Activated naive CD4-positive, alpha-beta T cell treated with anti-CD3 and anti-CD28 coated beads, Interleukin-2, amount 50 U/mL, for 16 hours (primary cell): ENCODE measurements at places on chromosomes 13 and 19.

- no peak for DNase-seq
Observed at GRCh38 chr13:33256148-33256840, 29.3 kb downstream of the STARD13 start.

DNA sequence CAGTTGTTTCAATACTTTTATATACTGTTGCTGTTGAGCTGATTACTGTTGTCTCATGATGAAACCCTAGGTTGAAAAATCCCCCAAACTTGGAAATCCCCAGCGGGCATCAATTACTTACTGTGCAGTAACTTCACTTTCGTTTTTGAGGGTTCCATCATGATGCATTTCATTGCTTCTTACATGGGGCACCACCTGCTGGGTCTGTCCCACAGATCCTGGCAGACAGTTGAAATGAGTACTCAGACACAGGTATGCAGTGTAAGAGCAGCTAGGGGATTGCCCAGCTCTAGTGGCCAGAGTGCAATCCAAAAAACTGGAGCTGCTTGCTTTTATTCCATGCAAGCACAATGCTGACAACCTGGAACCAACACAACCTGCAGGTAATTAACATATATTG lies 132.5 kb upstream of the ZNF91 start:
- DNase-seq: no peak

DNA sequence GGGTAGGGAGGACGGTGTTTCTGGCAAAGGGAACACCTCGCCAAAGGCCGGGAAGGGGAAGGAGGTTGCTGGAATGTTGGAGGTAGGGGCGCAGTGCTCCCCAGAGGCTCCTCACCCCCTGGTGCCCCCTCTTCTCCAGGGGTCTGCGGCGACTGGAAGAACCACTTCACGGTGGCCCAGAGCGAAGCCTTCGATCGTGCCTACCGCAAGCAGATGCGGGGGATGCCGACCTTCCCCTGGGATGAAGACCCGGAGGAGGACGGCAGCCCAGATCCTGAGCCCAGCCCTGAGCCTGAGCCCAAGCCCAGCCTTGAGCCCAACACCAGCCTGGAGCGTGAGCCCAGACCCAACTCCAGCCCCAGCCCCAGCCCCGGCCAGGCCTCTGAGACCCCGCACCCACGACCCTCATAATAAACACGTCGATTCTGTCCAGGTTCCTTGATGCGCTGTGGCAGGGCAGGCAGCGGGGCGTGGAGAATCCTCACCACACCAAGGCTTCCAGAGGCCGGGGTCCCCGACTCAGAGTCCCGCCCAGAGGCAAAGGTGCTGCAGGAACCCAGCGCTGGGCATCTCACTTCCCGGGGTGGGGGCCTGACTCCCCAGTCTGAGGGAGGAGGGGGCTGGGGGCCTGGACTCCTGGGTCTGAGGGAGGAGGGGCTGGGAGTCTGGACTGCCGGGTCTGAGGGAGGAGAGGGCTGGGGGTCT lies 7.4 kb upstream of the SPACA4 start:
- no peak for DNase-seq

DNA sequence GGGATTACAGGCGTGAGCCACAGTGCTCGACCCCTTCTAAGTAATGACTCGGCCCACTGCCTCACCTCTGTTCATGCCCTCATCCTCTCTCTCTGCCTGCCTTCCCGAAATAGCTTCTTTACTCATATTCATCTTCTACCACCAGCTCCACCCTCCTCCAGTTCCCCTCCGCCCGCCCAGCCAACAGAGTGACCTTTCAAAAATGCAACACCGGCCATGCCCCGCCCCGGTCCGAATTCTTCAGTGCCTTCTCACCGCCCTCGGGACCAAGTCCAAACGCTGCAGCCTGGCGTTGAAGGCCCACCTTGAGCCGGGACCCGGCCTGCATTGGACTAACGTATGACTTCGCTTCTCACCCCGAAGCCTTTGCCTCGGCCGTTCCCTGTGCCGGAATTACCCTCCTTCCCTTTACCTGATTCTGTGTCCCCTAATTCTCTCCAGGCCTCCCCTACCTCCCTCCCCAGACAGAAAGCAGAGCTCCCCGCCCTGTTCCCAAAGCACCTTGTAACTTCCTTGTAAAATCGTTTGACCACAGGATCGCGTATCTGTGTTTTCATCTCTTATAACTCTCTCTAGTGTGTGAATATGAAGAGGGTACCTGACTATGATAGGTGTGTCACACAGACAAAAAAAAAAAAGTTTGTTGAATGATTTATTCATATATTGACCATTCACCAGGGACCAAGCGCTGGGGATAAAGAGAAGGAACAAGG lies 8.1 kb upstream of the MUC16 start:
- no peak for DNase-seq

DNA sequence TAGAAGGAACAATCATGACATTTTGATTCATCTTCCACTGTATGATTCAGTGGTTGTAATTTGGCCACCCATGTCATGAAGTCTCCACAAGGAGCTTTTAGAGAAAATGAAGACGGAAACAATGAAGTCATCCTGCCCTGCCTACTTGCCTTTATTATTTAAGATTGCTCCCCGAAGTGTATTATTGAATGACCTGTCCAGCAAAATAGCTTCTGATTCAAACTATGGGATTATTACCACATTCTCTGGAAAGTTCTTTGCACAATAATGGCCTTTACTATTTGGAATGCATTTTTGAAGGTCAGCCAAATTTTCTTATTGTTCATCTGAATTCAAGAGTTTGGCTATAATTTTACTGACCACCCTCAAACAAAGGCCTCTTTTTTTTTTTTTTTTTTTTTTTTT lies 77.8 kb upstream of the RFC3 start:
- DNase-seq: no peak

DNA sequence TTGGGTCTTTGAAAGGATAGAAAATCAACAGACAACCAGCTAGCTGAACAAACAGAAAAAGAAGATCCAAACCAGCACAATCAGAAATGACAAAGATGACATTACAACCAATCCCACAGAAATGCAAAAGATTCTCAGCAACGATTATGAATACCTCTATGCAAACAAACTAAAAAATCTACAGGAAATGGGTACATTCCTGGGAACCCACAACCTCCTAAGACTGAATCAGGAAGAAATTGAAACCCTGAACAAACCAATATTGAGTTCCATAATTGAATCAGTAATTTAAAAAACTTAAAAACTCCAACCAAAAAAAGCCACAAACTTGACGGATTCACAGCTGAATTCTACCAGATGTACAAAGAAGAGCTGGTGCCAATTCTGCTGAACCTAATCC lies 20.9 kb upstream of the C1QTNF9B start:
- no peak for DNase-seq

- no peak for DNase-seq
Observed at GRCh38 chr13:33910255-33910654, 92.3 kb downstream of the RFC3 start.

DNA sequence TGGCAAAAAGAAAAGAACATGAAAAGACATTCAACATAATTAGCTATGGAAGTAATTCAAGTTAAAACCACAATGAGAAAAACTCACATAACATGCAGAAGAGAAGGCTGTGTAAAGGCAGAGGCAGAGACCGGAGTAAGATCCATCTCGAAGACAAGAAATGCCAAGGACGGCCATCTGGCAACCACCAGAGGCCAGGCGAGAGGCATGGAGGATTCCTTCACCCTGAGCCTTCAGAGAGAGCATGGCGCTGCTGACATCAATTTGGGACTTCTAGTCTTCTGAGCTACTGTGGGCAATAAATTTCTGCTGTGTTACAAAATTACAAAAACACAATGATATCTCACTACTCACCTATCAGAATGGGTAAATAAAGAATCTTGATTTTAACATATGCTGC lies 381.0 kb downstream of the TSHZ3 start:
- no peak for DNase-seq

DNA sequence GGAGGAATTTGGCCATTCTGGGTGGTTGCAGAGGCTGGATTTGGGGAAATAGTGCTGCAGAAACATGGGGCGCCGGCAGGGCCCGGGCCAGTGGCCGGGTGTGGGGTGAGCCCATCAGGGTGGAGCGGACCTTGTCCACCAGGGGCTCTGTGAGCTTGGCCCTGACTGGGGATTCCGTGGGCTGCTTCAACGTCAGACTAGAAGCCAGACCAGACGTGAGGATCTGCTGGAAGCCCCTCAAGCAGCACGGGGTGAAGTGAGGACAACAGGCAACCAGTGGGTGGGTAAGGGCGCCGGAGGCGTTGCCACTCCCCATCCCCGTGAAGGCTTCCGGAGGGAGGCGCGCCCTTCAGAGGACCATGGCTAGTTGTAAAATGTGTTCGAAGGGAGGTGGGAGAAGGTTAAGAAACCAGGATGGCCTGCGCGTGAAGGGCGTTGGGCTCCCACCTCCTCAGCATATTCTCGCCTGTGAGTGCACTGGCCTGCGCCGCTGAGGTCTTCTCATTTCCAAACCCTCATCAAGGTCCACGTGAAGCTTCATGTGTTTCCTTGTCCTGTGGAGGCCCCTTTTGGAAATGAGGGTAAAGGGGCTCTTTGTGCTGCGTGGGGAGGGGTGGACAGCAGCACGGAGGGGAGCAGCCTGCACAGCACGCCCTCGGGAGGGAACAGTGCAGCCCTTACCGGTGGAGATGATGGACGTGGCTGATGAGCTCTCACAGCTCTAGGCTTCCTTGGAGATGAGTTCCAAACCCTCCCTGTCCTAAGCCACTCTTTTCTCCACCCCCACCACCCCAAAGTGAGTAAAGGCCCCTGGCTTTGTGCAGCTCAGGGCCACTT lies 8.3 kb downstream of the TEX29 start:
- DNase-seq: no peak

- peak; percentile 40 for DNase-seq
Observed at GRCh38 chr19:343941-344624, 513 bp downstream of the MIER2 start.

DNA sequence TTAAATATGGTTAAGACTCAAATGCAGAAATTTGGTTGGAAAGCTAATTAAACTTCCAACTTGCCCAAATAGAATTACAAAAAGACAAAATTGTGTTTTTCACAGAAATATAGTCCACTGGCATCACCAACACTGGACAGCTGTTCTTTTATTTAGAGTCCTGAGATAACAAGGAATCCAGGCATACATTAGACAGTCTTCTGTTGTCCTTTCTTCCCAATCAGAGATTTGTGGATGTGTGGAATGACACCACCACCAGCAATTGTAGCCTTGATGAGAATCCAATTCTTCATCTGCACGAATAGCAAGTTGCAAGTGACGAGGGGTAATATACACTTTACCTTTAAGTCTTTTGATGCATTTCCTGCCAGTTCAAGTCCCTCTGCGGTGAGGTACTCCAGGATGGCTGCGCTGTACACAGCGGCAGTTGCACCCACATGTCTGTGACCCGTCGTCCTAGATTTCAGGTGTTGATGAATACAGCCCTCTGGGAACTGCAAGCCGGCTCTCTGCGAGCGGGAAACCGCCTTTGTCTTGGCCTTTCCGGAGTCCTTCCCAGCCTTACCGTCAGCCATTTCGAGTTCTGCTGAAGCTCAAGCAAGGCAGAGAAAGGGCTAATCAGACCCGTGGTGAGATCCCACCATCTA lies 14.7 kb downstream of the UBAC2 start:
- DNase-seq: peak; percentile 47

DNA sequence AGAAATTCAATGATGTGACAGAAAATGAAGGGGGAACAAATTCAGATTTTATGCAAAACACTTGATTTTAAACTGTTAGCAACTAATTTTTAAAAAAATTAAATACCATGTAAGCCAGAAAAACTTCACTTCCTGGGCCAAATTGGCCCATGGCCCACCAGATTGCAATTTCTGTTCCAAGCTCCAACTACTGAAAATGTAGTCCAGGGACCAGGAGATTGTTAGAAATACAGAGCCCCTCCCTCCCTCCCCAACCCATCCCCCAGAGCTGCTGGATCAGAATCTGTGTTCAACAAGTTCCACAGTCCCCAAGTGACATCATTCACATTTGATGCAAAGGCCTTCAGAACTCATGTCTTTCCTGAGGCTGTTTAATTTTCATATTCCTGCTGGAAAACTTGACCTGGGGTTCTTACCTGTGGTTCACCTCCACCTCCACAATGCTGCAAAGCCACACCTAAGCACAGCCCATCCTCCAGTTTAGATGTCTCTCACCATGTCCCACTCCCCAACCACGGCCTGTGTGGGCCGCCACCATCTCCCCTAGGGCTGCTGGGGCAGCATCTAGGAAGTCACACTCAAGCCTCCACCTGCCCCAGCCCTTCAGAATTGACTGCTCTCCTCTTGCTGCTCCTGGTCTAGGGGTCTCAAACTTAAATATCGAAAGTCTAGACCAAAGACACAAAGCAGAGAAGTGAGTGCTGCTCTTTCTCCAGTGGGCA lies 482.0 kb downstream of the UQCRFS1 start:
- no peak for DNase-seq

- DNase-seq: no peak
Observed at GRCh38 chr13:75704194-75704926, 68.2 kb downstream of the LMO7 start.

- DNase-seq: no peak
Observed at GRCh38 chr13:50114961-50115360, 99.7 kb downstream of the KCNRG start.

- DNase-seq: no peak
Observed at GRCh38 chr13:69935043-69935442, 172.6 kb upstream of the ATXN8OS start.

DNA sequence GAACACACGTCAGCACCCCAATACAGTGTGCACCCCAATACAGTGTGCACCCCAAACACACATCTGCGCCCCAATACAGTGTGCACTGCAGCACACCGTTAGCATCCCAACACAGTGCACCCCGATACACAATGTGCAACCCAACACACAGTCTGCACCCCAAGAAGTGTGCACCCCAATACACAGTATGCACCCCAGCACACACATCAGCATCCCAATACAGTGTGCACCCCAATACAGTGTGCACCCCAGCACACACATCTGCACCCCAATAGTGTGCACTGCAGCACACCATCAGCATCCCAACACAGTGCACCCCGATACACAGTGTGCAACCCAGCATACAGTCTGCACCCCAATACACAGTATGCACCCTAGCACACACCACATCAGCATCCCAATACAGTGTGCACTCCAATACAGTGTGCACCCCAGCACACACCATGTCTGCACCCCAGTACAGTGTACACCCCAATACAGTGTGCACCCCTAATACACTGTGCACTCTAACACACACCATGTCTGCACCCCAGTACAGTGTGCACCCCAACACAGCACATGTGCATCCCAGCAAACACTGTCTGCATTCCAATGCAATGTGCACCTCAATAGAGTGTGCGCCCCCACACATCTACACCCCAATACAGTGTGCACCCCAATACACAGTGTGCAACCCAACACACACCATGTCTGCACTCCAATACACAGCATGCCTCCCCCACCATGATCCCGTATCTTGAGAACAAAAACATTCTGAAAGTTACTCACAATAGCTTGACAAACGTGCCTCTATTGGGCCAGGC lies 855 bp upstream of the CARS2 start:
- DNase-seq: no peak
